ENCODE measurements at places on chromosomes 4 and X.

DNA sequence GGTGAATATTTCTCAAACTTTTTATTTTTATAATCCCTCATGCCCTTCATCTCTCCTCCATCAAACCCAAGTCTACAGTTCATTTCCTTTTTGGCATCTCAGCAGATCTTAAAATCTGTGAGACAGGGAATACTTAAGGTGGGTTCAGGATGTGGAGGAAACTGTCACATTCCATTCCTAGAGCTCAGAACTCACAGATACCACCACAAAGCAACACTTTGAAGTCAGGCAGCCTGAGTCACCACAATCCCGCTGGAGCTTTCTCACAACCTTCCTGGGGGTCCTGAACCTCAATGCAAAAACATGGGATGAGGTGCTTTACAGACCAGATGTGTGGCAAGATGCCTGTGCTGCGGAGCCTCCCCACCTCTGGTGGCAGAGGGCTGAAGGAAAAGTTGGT lies 63.2 kb downstream of the HHIP start:
- DNase-seq, result peak; percentile 45

DNA sequence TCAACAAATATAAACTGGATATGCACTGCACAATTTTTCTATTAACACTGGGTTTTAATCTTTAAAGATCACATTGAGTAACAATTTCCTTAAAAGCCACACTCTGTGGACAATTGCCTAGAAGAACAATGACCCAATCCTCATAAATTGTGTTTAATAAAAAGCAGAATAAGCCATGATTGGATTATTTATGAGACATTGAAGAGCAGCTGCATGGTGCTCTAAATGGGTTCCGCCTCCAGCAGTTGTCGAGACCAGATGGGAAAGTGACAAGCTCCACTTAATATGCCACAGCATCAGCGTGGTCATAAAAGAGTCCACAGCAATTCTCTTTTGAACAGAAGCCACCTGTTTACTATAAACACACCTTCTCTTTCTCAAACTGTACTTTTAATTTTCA lies 635.2 kb upstream of the FRG1 start:
- no peak for DNase-seq

GRCh38 chrX:34586936-34587335 lies 70.1 kb downstream of the TMEM47 start:
- DNase-seq, result no peak

- DNase-seq, result no peak
Observed at GRCh38 chrX:53438174-53438831, 4.1 kb upstream of the HSD17B10 start.

DNA sequence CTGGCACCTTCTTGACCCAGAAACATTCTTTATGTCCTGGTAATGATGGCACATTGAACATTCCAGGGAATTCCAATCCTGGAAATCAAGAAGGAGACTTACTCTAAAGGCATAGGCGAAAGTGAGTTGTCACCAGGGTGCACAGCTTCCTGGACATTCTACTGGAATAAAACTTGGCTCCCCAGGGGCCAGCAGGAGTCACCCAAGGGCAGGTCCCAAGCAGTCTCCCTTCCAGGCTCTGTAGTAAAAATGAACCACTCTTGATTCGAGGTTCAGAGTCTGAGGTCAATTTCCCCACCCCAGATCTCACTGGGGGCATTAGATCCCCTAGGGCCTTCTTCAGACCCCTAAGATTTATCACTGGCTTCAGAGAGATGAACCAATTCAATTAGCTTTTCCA lies 338.7 kb upstream of the GATB start:
- no peak for DNase-seq

DNA sequence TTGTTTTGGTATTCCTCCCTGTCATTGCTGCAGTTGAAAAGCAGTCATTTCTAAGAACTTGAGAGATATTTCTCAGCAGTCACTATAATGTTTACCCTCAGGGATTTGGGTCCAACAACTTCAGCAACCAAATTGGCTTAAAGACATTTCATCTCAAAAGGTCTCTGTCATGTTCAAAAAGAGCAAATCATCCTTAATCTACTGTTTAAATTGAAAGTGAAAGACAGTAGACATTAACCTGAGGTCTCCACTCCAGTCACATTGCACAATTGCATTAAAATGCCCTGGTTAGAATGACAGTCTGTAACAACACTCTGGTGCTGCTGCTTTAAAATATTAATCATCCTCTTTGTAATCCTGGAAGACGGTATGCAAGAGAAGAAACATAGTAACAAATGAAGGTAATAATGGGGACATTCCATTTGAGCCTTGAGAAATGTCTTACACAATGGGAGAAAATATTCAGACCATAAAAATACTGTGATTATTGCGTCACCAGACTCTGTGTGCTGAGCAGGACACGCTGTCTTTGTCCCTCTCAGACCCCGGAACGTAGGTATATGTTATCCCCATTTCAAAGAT lies 90.2 kb upstream of the UNC5C start:
- DNase-seq, result no peak

DNA sequence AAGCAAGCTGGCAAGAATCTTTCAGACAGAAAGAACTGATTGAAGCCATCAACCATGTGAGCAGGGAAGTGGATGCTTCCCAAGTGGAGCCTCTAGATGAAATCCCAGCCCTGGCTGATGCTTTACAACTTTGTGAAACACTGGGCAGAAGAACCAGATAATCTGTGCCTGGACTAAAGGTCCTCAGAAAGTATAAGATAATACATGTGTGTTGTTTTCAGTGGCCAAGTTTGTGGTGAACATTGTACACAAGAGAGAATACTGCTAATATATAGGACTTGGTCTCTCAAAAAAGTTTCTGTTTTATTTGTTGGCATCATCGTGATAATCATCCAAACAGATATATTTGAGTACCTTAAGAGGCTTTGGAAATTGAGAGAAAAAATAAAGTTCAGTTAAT lies 1367.8 kb upstream of the IGFBP7 start:
- no peak for DNase-seq

DNA sequence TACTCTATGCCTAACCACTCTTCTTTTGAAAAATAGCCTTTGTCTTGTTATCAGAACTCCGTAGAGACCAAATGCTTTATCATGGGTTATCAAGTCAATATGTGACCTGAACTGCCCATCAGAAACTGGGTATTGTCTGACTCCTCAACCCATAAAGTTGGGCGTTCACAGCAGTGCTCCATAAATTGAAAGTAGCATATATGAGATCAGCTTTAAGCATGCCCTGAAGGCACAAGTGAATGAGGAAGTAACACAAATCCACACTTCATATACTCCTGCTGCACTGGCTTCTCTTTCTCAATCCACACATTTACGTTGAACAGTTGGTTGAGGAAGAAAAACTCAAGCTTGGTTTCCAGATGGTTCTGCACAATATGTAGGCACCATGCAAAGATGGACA lies 1106.0 kb downstream of the STIM2 start:
- DNase-seq, result no peak

GRCh38 chrX:23616361-23616760 lies 50.9 kb upstream of the PRDX4 start:
- DNase-seq, result no peak
